Ecto neural progenitor cell (in vitro differentiated cells): ENCODE measurements at places on chromosomes 2 and 18.

- DNase-seq: no peak
Measured at GRCh38 chr2:191402966-191403565, 157.9 kb downstream of the MYO1B start.

- no peak for DNase-seq
Measured at GRCh38 chr2:233247744-233248143, 3.7 kb upstream of the ATG16L1 start.

- DNase-seq: no peak
Measured at GRCh38 chr2:97717613-97717995, 4.2 kb downstream of the ZAP70 start.

- no peak for DNase-seq
Measured at GRCh38 chr2:143579456-143579855, 450.2 kb downstream of the ARHGAP15 start.

GRCh38 chr2:200430017-200430416, 79.9 kb downstream of the KCTD18 start:
- DNase-seq: no peak
